ENCODE measurements at places on chromosomes 5 and 9.

DNA sequence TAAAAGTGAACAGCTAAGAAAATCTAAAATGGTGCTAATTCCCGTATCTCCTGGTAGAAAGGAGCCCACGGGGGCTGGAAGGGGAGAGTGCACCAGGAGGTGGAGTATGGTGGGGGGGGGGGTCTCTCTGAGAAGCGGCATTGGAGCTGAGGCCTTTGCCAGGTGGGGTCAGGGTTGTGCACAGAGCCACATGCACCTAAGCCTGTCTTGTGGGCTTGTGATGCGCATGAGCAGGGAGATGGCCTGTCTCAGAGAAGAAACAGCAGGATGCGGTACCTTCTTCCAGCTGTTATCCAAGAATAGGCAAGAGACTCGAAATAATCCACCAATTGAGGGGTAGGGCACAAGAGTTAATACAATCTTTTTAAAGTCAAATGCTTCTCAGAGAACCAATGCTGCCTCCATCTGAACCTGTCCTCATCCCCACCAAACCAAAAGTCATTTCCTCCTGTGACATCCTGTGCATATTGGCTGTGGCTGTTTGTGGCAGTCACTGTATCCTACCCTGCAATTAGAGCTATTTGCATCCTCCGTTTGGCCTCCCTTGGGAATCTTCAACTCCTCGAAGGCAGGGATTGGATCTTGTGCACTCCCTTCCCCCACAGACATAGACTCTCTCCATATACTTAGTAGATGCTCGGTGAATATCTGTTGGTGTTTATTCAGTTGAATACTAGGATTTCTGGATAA, 45.4 kb downstream of the FGF1 start:
- DNase-seq, result no peak

DNA sequence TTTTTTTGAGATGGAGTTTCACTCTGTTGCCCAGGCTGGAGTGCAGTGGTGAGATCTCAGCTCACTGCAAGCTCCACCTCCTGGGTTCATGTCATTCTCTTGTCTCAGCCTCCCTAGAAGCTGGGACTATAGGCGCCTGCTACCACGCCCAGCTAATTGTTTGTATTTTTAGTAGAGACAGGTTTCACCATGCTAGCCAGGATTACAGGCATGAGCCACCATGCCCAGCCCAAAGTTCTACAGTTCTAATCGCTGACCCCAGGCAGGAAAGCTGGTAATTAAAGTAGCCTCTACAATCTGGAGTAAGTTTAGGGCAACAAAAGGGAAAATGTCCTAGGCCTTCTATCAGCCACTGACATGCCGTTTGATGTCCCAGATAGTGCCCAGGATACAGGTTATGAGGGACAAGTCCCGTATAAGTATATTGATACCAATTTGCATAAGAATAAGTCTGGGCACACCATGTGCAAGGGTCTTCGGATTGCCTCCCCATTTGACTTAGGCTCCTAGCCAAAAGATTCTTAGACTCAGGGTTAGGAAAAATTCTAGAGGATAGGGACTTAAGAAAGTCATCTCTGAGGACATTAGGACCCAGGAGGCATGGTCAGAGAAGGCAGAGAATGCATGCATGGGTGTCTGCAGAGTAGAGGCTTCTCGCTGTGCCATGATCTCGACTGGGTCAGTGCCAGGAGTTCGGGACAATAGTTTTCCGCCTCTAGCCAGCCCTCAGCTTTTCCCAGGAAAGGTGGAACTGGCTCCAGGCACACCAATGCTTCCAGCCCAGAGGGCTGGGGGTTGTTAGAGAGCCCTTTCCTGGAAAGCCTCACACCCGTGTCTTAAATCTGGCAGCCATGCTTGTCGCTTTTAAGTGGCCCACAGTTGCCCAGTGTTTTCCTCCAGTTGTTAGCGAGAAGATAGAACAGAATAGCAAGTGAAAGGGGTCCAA, 1111.1 kb downstream of the TAF11L14 start:
- DNase-seq, result no peak

- DNase-seq, result no peak
Observed at GRCh38 chr9:84860249-84861115, 191.0 kb downstream of the NTRK2 start.

DNA sequence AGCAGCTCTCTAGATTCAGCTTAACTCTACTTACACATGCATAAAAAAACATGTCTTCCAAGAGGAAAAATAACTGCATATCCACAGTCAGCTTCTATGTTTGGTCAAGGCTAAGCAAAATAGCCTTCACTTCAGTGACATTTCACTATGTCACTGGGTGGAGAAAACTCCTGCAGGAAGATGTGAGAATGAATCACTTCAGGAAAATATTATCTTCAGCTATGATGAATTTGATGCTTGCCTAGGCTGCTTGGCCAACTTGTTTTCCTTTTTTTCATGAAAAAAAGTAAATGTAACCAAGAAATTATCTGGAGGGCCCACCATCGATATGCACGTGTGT, 143.0 kb upstream of the ZNF608 start:
- DNase-seq, result no peak

- no peak for DNase-seq
Observed at GRCh38 chr5:100852988-100853449, 50.1 kb downstream of the ST8SIA4 start.

DNA sequence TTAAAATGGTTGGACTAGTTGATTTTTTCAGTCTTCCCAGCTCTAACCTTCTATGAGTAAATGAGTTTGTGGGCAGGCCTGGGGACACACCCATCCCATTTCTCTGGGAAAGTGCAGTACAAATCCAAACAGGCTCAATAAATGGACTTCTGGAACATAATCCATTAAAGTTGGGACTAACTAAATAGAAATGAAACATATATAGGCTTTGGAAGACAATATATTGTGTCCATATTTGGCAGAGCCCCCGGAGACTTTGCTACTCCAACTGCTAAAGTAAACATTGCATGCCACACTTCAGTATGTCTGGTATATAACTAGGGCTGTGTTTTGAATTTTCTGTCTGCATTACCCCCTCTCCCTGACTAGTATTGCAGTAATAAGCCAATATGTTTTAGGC, 191.4 kb upstream of the DAB2 start:
- DNase-seq, result no peak

DNA sequence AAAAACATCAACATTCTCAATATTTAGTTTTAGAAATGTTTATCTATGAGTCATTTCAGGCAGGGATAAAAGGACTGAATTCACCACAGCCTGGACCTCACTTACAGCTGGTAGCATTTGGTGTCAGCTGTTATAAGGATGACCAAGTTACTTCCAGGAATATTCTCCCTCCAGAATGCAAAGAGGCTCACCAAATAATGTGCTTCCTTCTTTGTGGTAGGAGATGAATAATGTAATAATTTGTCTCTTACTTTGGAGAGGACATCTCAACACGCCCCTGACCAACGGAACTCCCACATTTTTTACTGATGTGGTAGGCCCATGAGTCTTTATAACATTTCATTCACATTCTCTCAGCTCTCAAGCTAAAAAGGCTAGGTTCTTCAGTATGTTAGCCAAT, 825.9 kb upstream of the GRAMD2B start:
- no peak for DNase-seq

- DNase-seq, result no peak
Observed at GRCh38 chr5:111120911-111121310, 28.8 kb downstream of the WDR36 start.

DNA sequence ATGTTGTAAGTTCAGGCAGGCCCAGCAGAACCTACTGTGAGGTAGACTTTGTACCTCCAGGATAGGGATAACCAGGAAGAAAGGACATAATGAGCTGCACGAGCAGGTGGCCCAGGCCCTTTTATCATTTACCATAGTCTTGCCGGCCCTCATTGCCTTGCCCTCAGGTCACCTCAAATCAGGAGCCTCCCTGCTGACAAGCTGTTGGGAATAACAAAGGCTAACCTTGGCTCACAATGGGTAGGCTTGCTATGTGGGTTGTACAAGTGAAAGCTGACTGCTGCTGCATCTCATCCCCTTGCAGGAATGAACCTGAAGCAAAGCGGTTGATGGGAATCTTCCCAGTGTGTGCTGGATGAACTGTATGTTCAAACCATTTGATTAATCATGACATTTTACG, 159.5 kb upstream of the ACTBL2 start:
- DNase-seq, result no peak

GRCh38 chr5:16849775-16850174, 86.3 kb downstream of the MYO10 start:
- no peak for DNase-seq

- no peak for DNase-seq
Observed at GRCh38 chr9:5205071-5205470, 19.6 kb upstream of the INSL6 start.

- DNase-seq, result no peak
Observed at GRCh38 chr5:24899180-24899579, 254.4 kb upstream of the CDH10 start.

DNA sequence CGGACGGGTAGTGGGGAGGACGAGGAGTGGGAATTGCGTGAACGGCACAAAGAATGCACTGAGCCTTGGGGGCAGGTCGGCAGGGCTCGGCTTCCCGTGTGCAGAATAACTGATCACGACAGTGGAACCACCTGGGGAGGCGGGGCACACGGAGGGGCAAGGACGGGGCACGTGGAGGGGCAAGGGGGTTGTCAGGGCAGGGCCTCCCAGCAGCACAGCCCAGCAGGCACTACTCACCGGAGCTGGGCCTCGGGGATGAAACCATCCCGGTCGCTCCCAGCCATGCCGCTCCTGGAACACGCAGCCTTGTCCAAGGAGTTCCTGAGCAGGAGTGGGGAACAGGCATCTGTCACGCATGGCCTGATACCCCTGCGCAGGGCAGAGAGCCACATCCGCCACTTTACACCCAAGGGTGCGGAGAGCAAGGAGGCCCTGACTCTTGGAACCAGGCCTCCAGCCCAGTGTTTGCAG, 33.4 kb downstream of the SARDH start:
- no peak for DNase-seq

- no peak for DNase-seq
Observed at GRCh38 chr9:26361010-26361409, 531.6 kb downstream of the CAAP1 start.

- no peak for DNase-seq
Observed at GRCh38 chr9:125812403-125812802, 65.2 kb downstream of the PBX3 start.

DNA sequence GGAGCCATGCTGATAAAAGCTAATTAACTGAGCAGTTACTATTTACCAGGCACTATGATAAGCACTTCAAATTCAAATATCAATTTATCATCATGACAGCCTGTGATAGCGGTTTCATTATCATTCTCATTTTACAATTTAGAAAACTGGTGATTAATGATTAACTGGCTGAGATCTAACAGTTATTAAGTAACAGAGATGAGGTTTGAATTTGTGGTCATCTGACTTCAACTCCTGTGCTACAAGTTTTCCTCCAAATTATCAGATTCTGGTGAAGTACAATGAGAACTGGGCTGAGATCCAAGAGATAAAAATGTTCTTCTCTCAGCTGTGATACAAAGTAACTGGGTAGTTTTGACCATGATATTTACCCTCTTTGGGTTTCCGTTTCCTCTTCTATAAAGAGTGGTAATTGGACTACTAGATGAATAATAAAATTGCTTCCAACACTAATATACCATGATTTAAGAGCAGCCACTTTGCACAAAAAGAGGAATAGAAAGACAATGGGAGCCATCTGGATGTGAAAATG, 74.5 kb upstream of the CCNG1 start:
- DNase-seq, result no peak

GRCh38 chr5:87266914-87267573, 639 bp upstream of the RASA1 start:
- DNase-seq, result no peak

DNA sequence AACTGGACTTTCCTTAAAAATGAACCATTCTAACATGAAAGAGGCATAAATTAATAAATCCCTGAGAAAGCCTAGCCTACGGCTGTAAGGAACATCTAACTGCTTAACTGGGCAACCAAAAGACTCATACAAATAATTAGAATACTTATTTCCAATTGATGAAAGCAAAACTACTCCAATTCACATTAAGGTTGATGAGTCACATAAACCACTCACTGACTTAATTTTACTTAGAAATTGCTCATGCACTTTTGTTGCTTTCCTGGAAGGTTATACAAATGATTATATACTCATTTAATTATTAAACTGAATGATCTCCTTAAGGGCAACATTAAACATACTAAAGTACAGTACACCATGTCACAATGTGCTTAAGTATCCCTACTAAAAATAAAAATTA, 101.9 kb downstream of the NFIB start:
- DNase-seq, result no peak

- peak; percentile 70 for DNase-seq
Observed at GRCh38 chr5:179801304-179802206, 5.1 kb downstream of the MGAT4B start.

DNA sequence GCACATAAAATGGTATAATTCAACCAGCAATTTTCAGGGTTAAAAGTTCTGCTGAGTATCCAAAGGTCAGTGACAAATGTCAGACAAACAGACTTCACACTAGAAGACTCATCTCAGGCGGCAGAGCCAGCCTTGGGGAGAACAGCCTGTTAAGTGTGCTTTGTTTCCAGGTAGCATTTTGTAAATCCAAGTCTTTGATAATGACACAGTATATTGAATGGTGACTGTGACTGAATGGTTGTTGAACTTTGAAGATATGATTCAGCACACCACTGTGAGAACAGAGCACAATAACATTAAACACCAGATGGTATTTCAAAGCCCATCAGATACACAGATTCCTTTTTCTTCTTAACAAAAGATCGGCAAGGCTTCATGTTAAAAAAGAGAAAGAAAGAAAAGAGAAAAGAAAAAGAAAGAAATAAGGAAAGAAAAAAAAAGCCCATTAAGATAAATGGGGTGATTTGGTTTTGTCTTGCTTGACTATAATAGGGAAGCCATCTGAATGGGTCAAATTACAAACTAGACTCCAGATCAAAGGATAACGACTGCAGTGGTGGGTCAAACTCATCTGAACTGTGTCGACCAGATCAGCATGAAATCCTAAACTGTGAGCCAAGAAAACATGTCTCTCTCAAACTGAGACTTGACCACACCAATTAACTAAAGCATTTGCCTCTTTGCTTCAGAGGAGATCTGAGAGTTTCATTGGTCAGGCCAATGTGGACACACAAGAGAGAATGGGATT, 313.0 kb upstream of the ZNF608 start:
- DNase-seq, result no peak

GRCh38 chr5:82023644-82024043, 51.8 kb downstream of the ATG10 start:
- no peak for DNase-seq

DNA sequence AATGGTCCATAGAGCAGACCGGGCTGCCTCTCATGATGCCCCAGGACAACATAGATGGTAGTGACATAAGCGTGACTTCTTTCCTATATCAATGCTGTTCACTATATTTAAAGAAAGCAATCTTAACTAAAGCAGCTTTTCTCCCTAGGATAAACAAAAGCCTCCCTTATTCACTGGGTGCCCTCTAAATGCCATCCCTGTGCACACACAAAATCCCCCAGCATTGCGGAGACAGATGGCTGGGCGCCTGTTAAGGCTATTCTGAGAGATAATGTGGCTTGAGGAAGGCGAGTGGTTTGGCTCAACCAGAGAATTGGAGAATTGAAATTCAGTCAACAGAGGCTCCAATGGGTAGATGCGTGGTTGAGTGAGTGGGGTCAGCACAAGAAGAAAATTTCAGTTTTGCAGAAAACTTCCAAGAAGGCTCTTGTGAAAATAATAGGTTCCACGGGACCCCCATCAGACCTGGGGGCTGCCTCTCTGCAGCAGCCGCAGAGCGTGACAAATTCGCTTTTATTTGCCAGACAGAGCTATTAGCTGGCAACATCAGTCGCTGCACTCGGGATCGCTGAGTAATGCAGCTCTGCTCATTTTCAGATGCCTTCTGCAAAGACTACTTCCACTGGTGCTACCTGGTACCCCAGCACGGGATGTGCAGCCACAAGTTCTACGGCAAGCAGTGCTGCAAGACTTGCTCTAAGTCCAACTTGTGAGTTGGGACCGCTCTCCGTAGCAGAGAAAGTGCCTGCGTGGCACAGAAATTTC, 103.9 kb upstream of the ICE1 start:
- no peak for DNase-seq
